Posterior cingulate gyrus (tissue), 11 donors: ENCODE measurements at places on chromosomes 5 and 9.

DNA sequence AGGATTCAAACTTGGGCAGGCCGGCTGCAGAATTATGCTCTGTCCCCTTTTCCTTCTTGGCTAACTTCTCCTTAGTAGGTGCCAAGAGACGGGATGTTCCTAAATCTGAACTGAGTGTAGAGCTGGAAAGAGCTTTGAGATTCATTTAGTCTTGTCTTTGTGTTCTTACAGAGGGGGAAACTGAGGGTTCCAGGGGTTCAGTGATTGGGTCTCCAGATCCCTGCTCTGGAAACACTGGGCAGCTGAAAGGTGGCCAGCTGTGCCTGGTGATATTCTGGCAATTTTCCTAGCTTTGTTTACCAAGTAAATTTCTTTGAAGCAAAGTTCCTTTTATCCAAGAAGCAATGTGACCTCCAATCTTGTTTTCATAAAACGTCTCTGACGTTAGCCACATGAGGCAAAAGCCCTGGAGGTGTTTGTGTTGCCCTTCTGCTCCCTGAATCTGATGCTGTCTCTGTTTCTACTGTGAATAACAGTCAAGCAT, 288.7 kb downstream of the ZSWIM6 start:
- no peak for DNase-seq

- no peak for DNase-seq
Observed at GRCh38 chr5:177344891-177345290, 6.6 kb downstream of the LMAN2 start.

GRCh38 chr5:89473196-89473595, 590.2 kb upstream of the MEF2C start:
- DNase-seq: no peak

- DNase-seq: no peak
Observed at GRCh38 chr5:174094857-174095606, 49.5 kb downstream of the NSG2 start.

GRCh38 chr5:123178683-123179082, 89.6 kb downstream of the PRDM6 start:
- no peak for DNase-seq

- no peak for DNase-seq
Observed at GRCh38 chr9:91676046-91676445, 252.4 kb upstream of the NFIL3 start.

DNA sequence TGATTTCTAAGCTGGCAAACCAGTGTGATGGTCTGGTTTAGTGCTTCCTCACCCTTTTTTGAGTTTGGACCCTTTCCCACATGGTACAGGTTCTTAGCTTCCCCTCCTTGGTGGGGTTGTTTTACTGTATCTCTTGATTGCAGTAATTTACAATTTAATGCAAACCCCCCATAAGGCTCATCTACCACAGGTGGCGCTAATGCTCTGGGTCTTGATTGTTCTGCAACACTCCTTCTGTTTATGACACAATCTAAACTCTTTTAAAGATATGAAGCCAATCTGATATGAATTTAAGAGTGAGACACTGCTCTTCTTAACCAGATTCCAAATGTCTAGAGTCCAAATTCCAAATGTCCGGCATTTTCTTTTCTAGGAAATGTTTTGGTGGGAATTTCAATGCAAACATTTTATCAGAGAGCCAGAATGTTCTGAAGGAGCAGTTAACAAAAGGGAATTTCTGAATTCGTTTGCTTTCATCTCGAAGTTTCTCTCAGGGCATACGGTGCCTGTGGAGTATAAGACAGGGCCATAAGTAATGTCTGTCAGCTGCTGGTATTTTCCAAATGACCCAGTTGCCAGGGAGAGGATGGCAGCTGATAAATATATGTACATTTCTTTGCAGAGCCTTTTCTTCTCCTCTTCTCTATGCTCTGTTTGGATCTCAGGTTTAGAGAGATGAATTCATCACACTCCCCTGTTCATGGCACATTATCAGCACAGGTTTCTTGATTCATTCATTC, 246.8 kb downstream of the ARHGAP26 start:
- DNase-seq: no peak

GRCh38 chr5:107389775-107390148, 281.0 kb downstream of the EFNA5 start:
- DNase-seq: no peak

DNA sequence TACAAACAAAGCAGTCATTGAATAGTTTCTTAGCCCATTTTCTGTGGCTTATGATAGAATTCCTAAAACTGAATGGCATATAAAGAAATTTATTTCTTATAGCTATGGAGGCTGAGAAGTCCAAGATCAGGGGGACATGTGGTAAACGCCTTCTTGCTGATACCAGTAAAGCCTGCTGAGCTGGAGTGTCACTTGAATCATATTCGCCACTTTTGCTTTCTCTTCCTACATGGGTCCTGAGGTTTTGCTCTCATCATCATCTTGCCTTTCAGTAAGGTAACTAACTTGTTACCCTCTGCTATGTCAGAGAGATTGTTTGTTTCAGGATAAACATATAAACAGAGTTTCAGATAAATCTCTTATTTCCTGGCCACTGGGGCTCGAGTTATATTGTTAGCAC, 203.3 kb upstream of the DMRT1 start:
- DNase-seq: no peak

- no peak for DNase-seq
Observed at GRCh38 chr9:126456441-126457174, 130.0 kb downstream of the MVB12B start.

GRCh38 chr9:69175486-69175885, 1.4 kb downstream of the TJP2 start:
- no peak for DNase-seq

DNA sequence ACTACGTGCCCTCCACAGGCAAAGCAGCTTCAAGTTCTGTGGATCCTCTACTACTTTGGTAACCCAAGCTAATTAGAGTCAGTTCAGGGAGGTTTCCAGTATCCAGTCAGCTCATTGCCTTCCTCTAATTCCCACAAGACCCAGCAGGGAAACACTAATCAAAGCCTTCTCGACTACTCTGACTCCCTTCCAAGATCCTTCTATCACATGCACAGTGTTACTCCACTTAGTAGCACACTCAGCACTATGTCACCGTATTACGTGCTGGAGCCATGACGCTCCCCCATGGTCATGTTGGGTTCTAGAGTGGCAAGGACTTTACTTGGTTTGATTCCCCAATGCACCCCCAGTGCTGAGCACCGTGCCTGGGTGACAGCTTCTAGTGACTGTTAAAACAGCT, 53.0 kb downstream of the DCP2 start:
- DNase-seq: no peak

GRCh38 chr9:12923468-12924009, 148.7 kb downstream of the LURAP1L start:
- no peak for DNase-seq

DNA sequence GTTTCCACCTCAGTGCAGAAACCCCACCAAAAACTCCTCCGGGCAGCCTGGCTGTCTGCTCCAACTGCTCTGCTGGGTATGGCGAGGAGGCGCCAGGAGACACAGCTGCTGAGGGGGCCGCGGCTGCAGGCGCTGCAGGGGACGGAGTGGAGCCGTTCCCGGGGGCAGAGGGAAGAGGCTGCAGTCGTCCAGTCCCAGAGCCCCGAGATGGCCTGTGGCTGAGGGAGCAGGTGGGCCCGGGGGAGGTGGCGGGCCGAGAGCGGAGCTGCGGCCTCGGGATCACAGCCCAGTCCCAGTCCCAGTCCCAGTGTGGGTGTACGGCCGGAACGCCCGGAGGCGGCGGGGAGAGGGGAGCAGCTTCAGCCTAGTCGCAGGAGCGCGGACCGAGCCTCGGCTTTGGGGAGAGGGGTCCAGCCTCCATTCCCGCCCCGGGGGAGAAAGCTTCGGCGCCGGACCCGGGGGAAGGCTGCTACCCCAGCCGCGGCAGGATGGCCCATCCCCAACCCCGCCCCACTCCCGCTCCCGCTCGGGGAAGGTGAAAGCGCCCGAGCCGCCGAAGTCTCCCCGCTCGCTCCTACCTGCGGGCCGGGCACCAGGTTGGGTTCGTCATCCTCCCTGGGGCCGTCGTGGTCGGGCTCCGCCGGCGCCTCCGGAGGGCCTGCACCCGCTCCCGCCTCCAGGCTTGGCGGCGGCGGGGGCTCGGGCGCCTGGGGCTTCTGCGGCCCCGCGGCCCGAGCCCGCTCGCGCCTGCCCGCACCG, 513 bp downstream of the FAM193B start:
- DNase-seq: peak; percentile 44

GRCh38 chr5:15074651-15075050, 203.1 kb upstream of the ANKH start:
- DNase-seq: no peak

- DNase-seq: no peak
Observed at GRCh38 chr5:143319437-143320227, 83.9 kb downstream of the NR3C1 start.

DNA sequence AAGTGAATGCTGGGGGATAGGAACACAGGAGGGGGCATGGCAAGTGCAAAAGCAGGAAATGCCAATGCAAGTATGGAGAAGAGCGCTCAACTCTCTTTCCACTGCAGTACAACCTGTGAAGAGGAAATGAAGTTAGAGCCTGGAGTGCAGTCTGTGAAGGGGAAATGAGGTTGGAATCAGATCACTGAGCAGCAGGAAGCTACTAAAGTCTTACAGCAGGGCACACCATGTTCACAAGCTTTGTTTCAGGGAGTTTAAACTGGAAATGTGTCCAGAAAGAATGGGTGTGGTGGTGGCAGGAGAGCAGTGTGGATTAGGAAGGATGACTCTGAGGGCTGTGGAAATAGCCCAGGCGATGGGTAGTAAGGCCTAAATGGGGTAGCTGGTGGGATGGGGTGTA, 15.4 kb downstream of the ARHGEF37 start:
- DNase-seq: no peak

GRCh38 chr9:126205845-126206498, 120.7 kb upstream of the MVB12B start:
- no peak for DNase-seq

GRCh38 chr5:140169410-140169809, 5.6 kb upstream of the CYSTM1 start:
- no peak for DNase-seq

GRCh38 chr5:170752257-170753215, 31.0 kb upstream of the GABRP start:
- no peak for DNase-seq

DNA sequence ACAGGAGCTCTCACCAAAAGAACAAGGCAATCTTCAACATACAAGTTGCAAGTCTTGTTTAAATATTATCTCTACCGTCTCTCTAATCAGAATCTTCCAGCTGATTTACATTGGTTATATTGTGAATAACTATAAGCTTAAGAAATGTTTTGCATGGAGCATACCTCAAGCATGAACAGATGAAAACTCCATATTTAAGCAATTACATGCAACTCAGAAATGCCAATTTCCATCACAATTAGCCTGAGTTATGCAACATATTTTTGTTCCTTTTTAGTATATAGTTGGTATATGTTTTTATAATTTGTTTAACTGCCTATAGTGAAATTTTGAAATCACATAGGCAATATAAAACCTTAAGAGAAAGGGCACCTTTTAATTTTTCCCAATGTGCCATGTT, 142.5 kb downstream of the DENND1A start:
- DNase-seq: no peak

GRCh38 chr5:108661590-108662219, 86.0 kb upstream of the FER start:
- no peak for DNase-seq

DNA sequence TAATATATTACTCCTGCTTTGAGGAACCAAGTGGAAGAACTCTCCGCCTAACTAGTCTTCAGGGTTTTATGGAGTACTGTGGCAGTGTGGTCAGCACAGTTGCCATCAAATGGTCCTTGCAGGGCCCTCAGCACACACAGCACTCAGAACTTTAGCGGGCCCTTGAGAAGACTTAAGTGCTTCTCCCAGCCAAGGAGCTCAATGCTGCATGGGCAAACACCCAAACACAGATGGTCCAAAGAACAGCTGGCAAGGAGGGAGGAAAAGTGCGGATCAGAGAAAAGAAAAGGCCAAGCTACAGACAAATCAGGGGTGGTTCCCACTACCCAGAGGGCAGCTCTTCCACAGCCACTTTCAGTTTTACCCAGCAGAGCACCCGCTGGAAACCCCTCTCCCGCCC, 98.6 kb downstream of the SPOCK1 start:
- no peak for DNase-seq

DNA sequence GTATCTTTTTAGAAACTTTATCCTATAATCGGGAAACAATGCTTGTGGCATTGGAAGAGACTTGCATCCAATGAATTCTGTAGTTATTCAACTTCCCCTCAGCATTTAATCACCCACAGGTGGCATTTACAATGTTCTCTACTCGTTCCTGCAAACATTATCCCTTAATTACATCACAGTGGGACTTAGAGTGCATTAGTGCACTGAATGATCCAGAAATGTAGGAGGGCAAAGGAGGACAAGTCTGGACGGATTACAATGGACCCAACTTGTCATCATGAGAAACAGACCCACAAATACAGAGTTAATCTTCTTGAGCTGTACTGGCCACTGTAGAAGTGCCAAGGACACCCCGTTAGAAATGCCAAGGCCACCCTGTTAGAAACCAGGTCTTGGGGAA, 129.1 kb downstream of the DOCK8 start:
- DNase-seq: no peak

DNA sequence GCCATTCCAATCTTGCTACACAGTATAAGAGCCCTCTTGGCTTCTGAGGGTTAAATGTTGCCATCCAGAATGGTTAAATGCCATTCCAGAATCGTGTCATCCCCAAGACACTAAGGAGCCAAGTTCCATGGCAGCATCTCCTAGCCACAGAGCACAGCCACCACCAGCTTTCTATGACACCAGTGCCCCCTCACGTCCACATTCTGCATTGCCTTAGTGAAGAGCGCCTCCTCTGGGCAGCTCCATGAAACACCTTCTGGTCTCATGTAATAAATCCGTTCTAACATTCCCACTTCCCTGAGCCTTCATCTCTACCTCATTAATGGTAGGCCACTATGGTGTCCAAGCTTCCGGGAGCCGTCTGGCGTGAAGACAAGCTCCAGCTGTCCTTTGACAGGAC, 12.4 kb downstream of the CBY3 start:
- peak; percentile 42 for DNase-seq

DNA sequence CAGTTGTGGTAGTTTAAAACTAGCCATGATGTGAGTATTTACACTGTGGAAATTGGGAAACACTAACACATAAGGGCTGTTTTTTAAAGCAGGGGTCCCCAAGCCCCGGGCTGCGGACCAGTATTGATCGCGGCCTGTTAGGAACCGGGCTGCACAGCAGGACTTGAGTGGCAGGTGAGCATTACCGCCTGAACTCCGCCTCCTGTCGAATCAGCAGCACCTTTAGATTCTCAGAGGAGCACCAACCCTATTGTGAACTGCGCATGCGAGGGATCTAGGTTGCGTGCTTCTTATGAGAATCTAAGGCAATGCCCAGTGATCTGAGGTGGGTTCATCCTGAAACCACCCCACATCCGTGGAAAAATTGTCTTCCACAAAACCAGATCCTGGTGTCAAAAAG, 127.8 kb downstream of the PCSK5 start:
- DNase-seq: no peak

DNA sequence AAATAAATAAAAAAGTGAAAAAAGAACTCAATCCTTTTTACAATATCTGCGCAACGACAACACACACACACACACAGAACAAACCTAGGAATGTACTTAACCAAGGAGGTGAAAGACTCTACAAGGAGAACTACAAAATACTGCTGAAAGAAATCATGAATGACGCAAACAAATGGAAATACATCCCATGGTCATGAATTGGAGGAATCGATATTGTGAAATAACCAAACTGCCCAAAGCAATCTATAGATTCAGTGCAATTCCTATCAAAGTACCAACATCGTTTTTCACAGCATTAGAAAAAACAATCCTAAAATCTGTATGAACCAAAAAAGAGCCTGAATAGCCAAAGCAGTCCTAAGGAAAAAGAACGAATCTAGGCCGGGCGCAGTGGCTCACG, 29.9 kb upstream of the NRARP start:
- DNase-seq: no peak
